ENCODE measurements at places on chromosomes 3 and 15.

DNA sequence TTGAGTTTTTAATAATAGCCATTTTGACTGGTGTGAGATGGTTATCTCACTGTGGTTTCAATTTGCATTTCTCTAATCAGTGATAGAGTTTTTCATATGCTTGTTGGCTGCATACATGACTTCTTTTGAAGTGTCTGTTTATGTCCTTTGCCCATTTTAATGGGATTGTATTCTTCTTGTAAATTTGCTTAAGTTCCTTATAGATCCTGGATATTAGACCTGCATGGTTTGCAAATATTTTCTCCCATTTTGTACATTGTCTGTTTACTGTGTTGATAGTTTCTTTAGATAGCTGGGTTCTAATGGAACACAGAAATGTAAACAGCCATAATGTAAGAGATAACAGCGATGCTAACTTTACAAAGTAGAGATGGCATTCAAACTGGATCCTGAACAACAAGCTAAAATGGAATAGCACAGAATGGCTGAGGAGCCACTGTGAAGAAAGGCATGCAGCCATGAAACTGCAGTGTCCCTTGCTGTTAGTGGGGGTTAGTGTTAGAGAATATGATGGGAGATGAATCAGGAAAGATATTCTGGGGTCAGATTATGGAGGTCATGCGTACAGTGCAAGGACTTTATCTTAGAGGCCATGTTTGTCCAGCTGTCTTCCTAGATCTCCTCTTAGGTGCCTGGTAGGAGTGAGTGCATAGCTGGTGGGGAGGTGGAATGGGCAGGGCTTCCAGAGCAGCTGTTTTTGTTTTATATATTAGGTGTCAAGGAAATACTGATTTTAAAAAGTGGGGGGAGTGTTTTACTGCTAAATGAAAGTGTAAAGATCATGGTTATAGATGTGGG lies 48.1 kb downstream of the BBS4 start:
- DNase-seq = no peak

GRCh38 chr3:32237670-32238452 lies 619 bp upstream of the CMTM8 start:
- no peak for DNase-seq

GRCh38 chr15:56249092-56249491 lies 5.4 kb upstream of the RFX7 start:
- no peak for DNase-seq

DNA sequence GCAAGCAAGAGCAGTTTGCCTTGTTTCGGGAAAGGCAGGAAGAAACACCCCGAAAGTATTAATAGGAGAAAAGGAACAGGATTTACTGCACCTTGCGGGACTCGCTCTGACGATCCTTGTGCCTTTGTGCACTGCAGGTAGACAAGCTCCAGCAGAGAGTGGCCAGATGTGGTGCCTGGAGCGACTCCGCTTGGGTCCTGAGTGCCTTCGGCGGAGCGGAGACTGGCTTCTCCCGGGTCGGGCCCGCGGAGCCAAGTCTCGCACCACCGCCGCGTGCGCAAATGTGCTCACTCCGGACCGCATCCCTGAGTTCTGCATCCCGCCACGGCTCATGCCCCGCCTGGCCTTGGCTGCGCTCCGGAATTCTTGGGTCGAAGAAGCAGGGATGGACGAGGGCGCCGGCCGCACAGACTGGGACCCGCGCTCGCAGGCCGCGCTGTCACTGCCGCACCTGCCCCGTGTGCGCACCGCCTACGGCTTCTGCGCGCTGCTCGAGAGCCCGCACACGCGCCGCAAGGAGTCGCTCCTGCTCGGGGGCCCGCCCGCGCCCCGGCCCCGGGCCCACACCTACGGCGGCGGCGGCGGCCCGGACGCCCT lies 769 bp downstream of the C2CD4A start:
- DNase-seq = peak; percentile 17

DNA sequence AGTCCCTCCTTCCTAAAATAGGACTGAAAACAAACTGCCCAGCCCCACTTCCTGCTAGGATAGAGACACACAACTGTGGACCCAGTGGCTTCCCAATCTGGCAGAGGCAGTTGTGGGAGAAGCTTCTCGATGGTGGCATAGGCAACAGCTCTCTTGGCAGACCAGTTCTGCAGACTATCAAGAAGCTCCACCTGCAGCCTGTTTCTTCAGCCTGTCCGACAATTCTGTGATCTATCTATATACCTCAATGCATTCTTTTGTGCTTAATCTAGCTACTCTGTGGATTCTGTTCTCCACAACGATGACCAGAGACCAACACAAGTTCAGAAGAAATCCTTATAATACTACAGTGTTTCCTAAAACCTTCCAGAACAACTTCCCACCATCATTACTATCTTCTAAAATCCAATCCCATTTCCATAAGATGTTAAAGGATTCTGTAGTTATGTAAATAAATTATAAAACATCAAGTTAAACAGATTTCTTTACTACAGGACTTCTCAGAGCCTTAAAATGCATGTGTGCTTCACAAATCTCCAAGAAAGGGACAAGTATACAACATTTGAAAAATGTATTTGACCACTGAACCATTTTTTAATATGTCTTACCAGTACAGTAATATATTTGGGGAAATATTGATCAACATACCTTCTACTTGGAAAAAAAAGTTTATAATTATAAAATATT lies 57.7 kb downstream of the IGF2BP2 start:
- DNase-seq = no peak

GRCh38 chr3:78614486-78614885 lies 1153.3 kb downstream of the ROBO1 start:
- no peak for DNase-seq

- DNase-seq = no peak
These were observed 633.9 kb upstream of the TGFBR2 start for GRCh38 chr3:29972320-29972993.

- no peak for DNase-seq
These were observed 30.8 kb downstream of the TOP2B start for GRCh38 chr3:25633919-25634318.

DNA sequence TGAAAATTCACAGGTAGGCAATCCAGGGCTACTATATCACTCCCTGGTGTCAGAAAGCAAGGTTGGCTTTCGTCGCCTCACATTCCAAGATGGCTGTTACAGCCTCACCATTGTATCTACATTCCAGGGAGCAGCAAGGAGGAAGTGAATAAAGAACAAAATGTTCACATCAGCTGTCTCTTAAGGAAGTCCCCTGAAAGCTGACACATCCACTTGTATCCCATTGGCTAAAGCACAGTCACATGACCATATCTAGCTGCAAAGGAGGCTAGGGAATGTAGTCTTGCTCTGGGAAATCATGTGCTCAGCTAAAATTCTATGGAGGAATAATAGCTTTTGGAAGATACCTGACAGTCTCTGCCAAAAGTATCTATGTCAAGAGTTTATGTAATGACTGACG lies 12.8 kb upstream of the GATA2 start:
- DNase-seq = no peak

- DNase-seq = peak; percentile 58
These were observed 4.5 kb upstream of the PARP15 start for GRCh38 chr3:122572940-122573412.

GRCh38 chr3:15610082-15610759 lies 8.7 kb downstream of the BTD start:
- no peak for DNase-seq

- peak; percentile 67 for DNase-seq
These were observed 117.7 kb downstream of the FOXB1 start for GRCh38 chr15:60121845-60122244.

DNA sequence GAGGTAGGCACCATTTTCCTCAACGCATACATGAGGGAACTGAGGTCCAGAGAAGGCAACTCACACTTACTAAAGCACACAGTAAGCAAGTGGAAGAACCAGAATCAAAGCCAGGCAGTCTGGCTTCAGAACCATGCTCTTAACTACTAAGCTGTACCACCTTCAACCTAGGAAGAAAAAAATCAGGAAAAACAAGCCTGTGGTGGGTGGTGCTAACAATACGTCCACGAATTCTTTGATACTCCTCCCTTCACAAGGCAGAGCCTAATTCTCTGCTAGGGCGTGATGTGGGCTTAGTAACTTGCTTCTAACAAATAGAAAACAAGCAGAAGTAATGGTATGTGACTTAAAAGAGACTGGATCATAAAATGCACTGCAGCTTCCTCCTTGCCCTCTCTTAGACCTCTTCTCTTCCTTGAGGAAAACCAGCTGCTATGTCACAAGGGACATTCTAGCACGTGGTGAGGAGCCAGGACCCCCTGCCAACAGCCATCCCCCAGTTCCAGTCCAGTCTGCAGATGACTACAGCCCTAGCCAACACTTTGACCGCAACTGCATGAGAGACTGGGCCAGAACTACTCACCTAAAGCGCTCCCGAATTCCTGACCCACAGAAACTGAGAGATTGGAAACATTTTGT lies 36.9 kb downstream of the HACD2 start:
- no peak for DNase-seq

DNA sequence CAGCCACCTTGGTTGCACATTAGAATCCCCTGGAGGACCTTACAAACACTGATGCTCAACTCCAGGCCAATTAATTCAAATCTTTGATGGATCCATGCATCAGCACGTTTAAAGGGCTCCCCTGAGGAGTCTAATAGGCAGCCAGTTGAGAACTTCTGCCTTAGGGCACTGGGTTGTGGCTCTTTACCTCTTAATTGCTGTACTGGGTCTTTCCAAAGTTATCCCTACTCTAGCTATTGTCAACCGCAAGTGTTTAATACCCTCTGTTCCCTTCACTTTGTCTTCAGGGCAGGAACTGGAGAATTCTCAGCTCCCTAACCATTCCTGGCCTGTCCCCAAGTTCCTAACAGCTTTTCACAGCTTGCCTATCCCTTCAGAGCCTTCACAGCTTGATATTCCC lies 15.0 kb upstream of the FAM174B start:
- DNase-seq = no peak

- no peak for DNase-seq
These were observed 364.9 kb upstream of the RBMS3 start for GRCh38 chr3:28915741-28916500.

DNA sequence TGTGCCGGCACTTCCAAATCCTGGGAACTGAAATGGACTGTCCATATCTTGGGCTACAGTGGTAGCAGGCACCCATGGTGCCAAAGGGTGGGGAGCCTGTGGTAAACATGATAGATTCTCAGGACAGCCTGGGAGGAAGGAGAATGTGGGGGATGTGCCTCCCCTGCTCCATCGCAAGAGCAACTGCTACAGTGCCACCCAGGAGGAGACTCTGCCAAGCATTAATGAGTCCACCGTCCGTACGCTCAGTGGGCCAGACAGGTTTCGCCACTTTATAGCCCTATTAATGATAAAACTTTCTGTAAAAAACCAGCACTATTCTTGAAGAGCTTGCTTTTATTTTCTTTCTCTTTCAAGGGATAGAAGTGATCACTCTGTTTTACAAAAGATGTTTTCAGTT lies 75.2 kb downstream of the FMN1 start:
- DNase-seq = no peak

GRCh38 chr3:53161450-53161819 lies 426 bp downstream of the PRKCD start:
- DNase-seq = no peak

- no peak for DNase-seq
These were observed 7.7 kb upstream of the CX3CR1 start for GRCh38 chr3:39287216-39288164.

- DNase-seq = no peak
These were observed 40.9 kb upstream of the SMAD3 start for GRCh38 chr15:67024314-67024997.
